ENCODE measurements at places on chromosomes 3 and 15. TPM values are rescaled to one million over a fixed set of nuclear protein-coding genes. Genes with fewer than 3 reads are reported as not detected.

- DNase-seq, result peak; percentile 89
Observed at GRCh38 chr3:197002701-197003454, 26.7 kb downstream of the MELTF start.

DNA sequence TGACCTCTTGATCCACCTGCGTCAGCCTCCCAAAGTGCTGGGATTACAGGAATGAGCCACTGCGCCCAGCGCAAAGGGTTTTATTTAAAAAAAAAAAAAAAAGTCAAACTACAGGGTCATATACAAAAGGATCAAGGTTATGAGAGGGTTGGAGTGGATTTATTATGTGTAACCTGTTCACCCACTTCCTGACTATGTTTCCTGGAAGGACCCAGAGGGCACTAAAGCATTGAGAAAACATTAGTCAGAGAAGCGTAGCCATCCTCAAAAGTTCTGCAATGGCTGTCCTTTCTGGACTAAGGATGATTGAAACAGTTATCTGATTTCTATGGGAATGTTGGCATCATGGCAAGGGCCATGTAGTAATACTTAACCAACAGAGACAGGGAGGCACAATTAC is 7.3 kb upstream of the SCAPER start:
- DNase-seq, result no peak

The FOXB1 gene
- total RNA-seq, result not detected

DNA sequence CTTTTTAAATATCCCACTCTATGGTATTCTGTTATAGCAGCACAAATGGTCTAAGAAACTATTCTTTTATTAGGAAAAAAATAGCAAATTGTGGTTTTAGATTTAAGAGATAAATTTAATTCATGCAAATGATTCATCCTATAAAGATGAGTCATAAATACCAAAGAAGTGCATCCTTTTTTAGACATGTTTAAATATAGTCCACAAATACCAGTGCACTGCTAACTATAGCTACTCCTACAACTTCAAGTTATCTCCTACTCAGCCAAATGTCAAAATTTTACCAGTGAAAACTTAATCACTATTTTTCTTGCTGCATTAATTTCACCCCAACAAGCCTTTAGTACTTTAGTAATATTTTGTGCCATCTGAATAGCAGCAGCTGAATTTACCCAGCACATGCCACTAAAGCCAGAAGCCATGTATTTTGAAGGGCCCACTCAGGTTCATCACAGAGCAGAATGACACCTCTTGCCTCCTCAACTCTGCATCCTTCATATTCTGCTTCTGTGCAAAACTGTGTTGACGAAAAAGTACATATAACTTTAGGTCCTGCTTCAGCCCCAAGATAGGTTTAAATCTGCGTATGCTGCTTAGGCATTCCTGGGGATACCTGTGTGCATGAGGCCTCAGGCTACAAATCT is 24.9 kb downstream of the CX3CR1 start:
- no peak for DNase-seq

- DNase-seq, result no peak
Observed at GRCh38 chr15:93150910-93151881, 62.2 kb upstream of the RGMA start.

- DNase-seq, result no peak
Observed at GRCh38 chr15:94066811-94067210, 164.6 kb upstream of the MCTP2 start.

The PRR20G gene
- total RNA-seq, result not detected

DNA sequence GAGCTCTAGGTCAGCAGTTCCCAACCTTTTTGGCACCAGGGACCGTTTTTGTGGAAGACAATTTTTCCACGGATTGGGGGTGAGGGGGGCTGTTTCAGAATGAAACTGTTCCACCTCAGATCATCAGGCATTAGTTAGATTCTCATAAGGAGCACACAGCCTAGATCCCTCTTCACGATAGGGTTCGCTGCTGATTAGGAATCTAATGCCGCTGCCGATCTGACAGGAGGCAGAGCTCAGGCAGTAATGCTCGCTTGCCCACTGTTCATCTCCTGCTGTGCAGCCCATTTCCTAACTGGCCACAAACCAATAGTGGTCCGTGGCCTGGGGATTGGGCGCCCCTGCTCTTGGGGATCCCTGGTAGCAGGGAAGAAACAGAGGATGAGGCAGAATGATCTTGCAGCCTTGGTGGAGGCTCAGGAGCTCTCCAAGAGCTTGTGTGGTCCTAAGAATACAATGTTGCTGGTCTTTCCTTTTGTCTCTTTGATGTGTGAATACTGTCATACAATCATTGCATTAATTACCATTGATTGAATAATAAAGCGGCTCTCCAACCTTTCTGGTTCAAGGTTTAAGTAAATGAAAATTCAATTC is 183.2 kb downstream of the FNDC3B start:
- no peak for DNase-seq

DNA sequence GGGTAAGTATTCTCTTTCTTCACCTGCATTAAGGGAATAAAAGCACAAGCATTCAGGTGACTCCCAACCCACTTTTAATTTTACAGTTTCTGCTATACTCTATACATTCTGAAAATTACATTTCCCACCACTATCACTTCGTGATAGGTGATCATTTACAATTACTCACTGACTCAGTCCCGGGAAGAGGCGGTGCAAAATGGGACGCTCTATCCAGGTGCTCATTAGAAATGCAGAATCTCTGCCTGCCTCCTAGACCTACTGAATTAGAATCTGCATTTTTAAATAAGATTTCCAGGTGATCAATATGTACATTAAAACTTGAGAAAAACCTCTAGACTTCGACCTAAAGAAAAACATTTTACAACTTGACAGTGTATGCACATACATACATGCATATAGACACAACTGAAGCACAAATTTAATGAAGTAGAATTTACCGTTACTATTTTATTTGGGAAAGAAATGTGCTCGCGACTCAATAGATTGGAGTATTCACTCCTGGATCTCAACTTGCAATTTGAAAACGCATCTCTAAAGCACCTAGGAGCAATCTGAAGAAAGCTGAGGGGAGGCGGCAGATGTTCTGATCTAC is 598 bp upstream of the TGFBR2 start:
- DNase-seq, result no peak

- no peak for DNase-seq
Observed at GRCh38 chr3:72629191-72629631, 219.0 kb downstream of the SHQ1 start.

DNA sequence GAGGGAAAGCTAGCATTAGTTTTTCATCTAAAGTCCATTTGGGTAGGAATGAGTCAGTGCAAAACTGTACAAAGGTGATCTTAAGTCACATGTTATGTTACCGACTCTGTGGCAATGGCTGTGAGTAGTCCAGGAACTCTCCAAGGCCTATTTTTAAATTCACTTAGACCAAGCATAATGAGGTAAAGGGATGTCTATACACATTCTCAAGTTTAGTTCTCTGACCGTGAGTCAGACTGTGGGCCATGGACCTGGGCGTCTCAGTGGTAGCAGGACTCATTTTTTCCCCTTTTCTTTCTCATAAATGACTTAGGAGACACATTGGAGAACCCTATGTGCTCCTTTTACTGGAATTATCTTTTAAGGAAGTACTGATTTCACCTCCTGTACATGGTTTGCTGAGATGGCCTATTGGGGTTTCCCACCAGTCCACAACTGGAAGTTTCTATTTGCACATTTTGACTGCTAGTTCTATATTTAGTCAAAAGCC is 488.7 kb upstream of the TPRG1 start:
- DNase-seq, result no peak

The GMPPB gene
- 38.0 TPM for total RNA-seq

DNA sequence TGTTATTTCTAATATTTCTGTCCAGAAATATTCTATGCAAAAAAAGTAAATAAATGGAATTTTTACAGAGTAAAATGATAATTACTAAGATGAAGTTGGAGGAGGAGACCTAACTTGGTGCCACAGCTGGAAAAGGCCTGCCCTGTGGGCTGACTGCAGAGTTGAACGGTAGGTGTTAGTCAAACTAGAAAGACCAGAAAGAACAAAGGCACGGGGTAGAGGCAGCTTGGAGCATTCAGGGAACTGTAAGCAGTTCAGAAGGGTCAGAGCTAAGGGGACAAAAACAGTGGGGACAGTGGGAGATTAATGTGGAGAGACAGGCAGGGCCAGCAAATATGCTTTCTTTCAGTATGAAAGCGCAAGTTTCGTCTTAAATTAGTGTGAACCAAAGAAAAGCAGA is 39.3 kb upstream of the PTPRG start:
- DNase-seq, result no peak

The FBXO45 gene
- total RNA-seq, result 3.5 TPM

The NDN gene
- 2.9 TPM for total RNA-seq

The NDUFB4 gene
- total RNA-seq, result 65.2 TPM

- no peak for DNase-seq
Observed at GRCh38 chr15:40155270-40155910, 5.5 kb upstream of the BUB1B start.

The CACNA1D gene
- 8.0 TPM for total RNA-seq

GRCh38 chr3:16423298-16423697 is 90.2 kb downstream of the RFTN1 start:
- DNase-seq, result no peak

The LNP1 gene
- 2.1 TPM for total RNA-seq

- DNase-seq, result no peak
Observed at GRCh38 chr3:45232521-45232920, 6.4 kb upstream of the TMEM158 start.

GRCh38 chr15:46660096-46660842 is 1025.4 kb downstream of the SQOR start:
- no peak for DNase-seq
